ENCODE measurements at places on chromosomes 6 and 20. TPM values are rescaled to one million over a fixed set of nuclear protein-coding genes. Genes with fewer than 3 reads are reported as not detected.

GRCh38 chr6:83609248-83609647 is 96.9 kb downstream of the PRSS35 start:
- H3K27me3 ChIP-seq = no peaks in the 10 kb centered on the region
- H3K4me3 ChIP-seq = no peak overlapping the region
- no peaks in the 10 kb centered on the region for H3K36me3 ChIP-seq
- DNase-seq = no peak

DNA sequence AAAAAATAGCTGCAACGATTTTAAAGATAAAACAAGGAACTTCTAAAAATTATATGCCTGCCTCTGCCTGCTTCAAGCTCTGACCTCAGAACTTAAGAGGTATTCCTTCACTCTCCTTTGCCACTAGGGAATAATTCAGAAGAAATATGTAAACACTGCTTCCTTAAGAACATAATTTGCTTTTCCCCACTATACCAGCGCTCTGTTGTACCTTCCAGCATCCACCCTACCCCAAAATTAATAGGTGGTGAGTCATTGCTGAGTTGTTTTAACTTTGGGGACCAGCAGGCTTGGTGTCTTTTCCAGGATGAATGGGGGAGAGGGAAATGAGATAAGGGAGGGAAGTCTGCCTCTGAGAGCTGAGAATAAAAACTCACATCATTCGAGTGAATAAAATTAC is 107.7 kb upstream of the ATXN1 start:
- H3K4me3 ChIP-seq = no peak overlapping the region
- no peaks in the 10 kb centered on the region for H3K4me1 ChIP-seq
- no peak overlapping the region for H3K27ac ChIP-seq
- no peak for DNase-seq
- no peaks in the 10 kb centered on the region for H3K36me3 ChIP-seq

GRCh38 chr6:25640446-25640845 is 11.6 kb upstream of the SCGN start:
- H3K27me3 ChIP-seq = no peaks in the 10 kb centered on the region
- no peak overlapping the region for H3K4me3 ChIP-seq
- H3K4me1 ChIP-seq = no peaks in the 10 kb centered on the region
- DNase-seq = no peak

DNA sequence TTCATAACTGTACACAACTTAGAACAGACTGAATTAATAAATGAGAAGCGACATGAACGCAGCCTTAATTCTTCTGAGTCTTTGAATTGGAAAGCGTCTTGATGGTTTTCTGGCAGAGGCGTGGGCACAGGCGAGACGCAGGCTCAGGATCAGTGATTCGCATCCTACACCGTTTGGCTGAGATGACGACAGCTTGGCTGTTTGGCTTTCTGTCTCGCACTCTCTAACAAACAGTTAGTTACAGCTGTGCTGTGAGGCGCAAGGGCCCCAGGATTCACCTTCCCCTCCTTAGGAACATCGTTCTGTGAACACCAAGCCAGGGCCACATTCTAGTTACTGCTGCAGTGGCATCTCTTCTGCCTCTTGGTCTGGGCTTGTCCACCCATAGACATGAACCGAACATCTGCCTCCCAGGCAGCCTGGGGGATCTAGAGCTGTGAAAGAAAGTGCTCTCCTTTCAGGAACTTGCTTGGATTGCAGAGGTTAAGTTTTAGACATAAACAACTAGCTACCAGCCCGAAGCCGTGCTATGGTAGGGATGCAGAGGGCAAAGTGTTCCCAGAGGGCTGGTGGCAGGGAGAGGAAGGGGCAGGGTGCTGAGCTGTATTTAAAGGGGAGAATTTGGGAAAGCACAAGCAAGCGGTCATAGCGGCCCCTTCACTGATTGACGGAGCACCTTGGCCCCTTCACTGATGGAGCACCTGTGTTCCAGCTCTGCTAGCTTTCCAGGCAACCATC is 49.6 kb downstream of the TCP11 start:
- H3K27me3 ChIP-seq = no peaks in the 10 kb centered on the region
- H3K4me1 ChIP-seq = no peaks in the 10 kb centered on the region
- DNase-seq = no peak
- H3K4me3 ChIP-seq = no peak overlapping the region
- H3K27ac ChIP-seq = no peak overlapping the region

DNA sequence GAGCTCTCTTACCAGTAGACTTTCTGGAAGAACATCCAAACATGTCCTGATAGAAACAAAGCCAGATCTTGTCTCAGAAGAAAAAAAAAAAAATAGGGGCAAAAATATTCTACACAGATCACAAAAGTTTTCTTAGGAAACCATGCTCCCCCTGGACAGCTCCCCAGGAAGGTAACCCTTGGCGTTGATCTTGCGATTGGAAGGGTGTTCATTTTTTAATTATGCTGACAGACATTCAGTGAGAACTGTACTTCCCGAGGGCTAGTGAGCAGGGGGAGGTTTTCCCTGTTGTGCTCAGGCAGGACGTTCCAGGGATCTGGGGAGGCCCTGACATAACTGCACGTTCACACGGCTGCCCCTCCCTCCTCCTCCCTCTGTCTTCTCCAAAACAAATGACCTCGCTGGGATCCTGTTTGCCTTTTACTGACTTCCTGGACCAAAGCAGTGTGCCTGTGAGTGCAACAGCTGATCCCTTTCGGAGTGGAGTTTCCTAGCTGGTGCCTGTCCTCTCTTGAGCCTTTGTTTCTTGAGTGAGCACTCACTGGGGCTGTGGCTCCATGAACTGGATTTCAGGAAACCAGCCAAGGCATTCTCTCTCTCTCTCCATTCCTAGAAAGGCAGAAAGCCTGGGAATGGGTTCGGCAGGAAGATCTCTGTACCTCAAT is 46.7 kb downstream of the MARCKS start:
- no peak overlapping the region for H3K4me3 ChIP-seq
- no peaks in the 10 kb centered on the region for H3K27me3 ChIP-seq
- no peaks in the 10 kb centered on the region for H3K36me3 ChIP-seq
- no peak overlapping the region for H3K27ac ChIP-seq

Gene SIRPG
- total RNA-seq = not detected

Gene UBE2J1
- 31.1 TPM for total RNA-seq

Gene PTK7
- total RNA-seq = not detected

Gene ZKSCAN4
- 10.9 TPM for total RNA-seq
